ENCODE measurements at places on chromosomes 6 and 20.

DNA sequence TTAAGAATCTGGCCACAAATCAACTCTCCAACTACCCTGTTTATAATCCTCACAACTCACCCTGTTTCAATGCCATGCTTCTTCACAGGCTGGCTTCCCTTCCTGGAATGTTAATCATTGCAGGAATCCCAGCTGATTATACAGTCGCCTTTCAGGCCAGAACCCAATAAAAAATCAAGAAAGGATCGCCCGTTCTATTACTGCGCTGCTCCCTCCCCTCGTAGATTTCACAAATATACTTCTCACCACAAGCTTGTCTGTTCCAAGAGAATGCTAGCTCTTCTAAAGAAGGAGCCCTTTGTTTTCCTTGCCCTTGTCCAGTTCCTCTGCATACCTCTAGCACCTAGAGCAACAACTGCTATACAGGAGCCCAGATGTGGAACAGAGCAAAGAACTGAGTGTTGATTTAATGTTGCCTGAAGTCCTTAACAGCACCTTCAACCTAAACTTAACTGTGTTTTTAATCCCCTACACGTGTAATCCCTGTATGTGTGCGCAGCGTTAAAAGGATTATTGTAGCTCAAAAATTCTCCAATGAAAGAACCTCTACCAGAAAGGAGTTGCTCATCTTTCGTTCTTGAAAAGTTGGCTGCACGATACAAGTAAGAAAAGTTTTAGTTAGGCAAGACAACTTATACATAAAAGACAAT lies 988 bp downstream of the ECHDC1 start:
- no peak for DNase-seq

- no peak for DNase-seq
Measured at GRCh38 chr6:38016824-38017223, 197.3 kb downstream of the ZFAND3 start.

DNA sequence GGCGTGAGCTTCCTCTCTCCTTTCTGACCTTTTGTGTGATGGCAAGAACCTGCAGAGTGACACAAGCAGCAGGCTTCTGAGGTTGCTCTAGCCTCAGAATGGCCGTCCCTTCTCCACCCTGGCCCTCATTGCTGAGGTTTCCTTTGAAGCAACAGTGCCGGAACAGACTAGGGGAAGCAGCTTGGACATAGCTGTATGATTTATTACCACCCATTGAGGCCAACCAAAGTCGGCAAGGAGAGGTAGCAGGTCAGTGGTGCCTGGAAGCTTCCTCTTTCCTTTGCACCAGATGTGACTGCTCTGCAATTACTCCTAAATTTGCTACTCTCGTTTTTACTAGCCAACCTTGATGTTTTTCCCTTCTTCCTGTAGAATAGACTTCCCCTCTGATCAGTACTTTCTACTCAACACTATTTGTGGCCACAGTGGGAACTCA lies 31.4 kb downstream of the PTPN1 start:
- no peak for DNase-seq

DNA sequence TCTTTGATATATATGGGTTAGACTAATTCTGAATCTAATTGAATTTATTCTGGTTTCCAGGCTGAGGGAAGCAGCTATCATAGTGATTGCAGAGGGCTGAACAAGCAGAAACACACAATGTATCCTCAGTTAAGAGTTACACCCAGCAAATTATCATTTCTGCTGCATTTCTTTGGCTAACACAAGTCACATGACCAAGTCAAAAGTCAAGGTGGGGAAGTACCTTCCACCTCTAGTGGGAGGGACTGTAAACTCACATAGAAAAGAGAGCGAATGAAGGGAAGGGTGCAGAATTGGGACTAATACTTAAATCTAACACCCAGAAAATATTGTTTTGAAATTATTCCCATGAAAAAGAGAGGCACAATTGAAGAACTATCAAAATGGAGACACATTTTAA lies 719.7 kb upstream of the MMS22L start:
- no peak for DNase-seq

DNA sequence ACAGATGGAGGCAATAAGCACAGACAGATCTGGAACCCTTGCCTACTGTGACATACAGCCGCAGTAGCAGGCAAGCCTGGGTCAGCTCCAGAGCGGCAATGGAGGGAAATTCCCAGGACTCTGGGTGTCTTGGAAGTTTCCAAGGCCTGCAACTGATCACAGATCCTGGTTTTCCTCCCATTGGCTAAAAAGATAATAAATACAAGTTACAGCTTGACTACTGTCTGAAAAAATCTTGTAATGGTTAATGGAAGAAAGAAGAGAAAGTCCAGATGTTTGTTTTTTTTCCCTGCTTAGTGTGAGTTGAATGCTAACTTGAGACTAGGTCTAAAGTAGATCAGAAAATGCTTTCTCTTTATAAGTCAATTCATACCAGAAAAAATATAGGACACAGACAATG lies 307.6 kb downstream of the ALDH8A1 start:
- peak; percentile 41 for DNase-seq

- peak; percentile 96 for DNase-seq
Measured at GRCh38 chr6:169253337-169254238, at the start of gene THBS2. Gene THBS2, minus strand, starts transcription at chr6:169253846. Its CDS starts 3,062 bp downstream, at chr6:169250784.

DNA sequence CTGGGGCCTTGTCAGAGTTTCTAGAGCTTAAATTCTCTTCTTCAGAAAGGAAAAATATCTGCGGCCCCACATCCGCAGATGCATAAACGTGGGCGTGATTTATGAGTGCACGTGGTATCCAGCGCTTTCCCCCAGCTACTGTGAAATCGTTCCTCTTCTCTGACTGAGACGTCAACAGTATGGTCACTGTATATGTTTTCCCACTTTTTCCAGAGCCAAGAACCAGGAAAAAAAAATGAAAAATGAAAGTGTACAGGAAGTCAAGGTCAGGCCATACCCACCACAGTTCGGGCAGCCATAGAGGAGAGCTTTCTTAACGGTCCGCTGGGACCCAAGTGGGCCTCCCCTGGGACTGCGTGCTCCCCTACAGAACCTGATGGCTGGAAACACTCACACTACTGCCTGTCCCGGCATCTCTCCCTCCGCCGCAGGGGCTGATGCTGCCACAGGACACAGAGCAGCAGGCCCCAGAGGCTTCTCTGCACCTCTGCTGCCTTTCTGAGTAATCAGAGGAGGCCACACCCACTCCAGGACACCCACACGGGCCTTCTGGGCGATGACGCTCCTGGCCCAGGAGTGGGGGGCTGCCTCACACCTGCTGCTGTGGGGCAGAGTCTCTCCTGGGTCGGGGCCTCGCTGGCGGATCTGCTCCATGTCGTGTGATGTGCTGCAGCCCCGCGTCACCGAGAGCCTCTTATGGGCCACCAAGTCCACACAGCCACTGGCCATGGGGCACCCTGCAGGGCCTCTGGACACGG lies 16.4 kb upstream of the STX16 start:
- no peak for DNase-seq

GRCh38 chr6:107793191-107793590 lies 30.9 kb downstream of the SCML4 start:
- DNase-seq: no peak

- DNase-seq: no peak
Measured at GRCh38 chr6:124400261-124400999, 561.8 kb upstream of the RNF217 start.

DNA sequence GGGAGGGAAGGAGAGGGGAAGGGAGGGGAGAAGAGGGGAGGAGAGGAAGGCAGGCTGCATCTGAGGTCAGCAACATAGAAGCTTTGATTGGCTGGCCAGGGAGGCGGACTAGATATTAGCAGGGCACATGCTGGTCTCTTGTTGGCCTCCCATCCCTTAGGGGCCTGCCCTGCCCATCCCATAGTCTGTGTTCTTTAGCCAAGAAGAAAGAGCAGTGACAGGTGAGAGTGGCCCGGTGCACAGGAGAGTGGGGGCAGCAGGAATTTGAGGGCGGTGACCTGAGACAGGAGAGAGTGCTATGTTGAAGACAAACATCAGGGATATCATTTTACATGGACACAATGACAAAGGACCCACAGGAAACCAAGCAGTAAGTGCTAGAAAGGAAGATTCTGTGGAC lies 413.5 kb downstream of the SYNE1 start:
- no peak for DNase-seq

- no peak for DNase-seq
Measured at GRCh38 chr6:112027942-112028674, 25.8 kb upstream of the CCN6 start.

DNA sequence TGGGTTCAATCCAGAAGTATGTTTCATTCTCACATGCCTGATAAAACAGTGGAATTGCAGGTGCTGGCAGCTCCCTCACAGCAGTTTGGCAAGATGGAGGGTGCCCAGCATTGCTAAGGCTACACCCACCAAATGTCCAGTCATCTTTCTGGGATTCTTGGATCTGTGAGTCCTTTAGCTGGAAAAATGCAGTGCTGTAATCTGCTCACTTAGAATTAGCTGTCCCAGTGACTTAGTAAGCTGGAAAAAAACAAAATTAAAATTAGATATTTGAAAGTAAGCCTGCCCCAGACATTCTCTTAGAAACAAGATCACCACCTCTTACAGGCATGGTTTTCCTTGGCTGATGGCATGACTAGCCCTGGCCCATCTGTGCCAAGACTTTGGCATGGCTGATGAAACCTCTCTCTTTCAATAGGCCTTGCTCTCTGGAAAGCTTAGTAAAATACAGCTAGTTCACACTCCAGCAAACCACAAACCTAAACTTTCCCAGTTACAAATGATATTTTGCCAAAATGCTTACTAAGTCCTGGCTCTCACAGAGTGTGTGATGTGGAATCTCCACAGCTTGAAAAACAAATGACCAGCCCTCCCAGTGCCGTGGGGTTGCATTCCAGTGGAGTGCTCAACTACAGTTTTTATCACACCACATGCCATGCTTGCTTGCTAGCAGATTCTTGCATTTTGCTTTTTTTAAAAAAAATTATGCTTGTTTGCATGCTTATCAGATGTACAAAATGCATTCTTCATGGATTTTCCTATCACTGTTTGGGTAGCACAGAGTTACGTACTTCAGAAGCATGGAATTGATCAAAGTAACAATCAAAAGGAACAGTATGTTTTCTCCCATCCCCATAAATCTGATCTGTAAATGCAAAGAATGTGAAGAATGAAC lies 261.5 kb downstream of the EYA4 start:
- peak; percentile 84 for DNase-seq

DNA sequence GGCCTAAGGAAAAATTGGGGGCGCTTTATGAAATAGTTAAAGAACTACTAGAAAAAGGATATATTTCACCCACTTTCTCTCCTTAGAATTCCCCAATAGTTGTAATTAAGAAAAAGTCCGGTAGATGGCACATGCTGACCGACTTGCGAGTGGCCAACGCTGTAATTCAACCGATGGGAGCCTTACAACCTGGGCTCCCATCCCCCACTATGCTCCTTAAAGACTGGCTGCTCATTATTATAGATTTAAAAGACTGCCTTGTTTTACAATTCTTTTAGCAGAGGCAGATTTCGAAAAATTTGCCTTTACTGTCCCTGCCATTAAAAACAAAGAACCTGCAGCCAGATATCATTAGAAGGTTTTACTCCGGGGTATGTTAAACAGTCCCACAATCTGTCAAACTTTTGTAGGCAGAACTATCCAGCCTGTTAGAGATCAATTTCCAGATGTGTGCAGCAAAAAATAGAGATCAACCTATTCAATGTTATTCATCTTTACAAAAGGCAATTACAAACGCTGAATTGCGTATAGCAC lies 58.5 kb upstream of the PRSS16 start:
- peak; percentile 54 for DNase-seq

DNA sequence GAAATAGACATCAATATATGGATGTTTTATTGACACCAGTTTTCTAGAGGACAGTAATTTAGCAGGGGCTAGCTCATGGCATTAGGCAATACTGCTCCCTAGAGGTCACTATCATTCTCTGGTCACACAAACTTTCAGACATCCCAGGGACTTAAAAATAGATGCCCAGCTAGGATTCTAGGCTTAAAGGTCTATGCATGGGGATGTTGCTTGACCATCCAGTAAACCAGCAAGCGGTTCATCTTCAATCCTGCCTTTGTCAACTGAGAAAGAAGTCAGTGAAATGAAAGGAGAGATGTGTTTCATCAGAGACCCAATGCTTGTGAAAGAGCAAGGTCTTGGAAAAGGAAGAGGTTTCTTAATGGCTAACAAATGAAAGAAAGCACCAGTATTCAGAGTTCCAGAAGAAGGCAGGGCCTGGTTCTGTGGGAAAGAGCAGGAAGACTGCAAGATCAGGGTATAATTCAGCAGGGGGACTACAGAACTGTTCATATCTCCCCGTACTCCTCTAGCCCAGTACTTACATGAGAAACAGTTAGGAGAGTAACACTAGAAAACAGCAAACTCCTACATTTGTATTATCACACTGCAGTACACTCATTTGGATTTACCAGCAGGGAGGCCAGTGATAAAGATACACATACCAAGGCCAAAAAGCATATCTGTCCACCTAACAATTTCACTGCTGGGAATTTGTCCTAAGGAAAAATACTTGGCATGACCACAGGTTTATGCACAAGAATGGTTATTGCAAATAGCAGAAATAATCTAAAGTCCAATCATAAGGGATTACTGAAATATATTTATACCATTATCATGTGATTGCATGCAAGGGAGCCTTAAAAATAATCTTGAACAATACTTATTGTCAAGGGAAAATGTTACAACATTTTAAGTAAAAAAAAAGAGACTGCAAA lies 151.4 kb upstream of the LAMA2 start:
- DNase-seq: no peak

- no peak for DNase-seq
Measured at GRCh38 chr6:37838219-37838921, 18.8 kb downstream of the ZFAND3 start.

DNA sequence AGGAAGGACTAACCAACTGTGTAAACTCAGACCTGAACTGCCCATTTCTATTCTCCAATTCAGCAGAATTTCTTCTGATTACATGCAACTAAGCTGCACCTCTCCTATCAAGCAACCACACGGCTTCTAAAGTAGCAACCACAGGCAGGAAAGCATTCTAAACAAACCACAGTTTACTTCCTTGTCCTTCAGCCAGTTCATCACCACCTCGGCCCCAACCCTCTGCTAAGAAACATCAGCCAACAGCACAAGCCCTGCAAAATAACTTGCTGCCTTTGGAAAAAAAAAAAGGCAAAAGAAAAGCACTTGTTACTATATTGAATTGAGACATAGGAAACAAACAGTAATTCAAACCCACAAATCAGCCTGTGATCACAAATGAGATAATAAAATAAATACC lies 140.3 kb downstream of the NFATC2 start:
- DNase-seq: peak; percentile 44

DNA sequence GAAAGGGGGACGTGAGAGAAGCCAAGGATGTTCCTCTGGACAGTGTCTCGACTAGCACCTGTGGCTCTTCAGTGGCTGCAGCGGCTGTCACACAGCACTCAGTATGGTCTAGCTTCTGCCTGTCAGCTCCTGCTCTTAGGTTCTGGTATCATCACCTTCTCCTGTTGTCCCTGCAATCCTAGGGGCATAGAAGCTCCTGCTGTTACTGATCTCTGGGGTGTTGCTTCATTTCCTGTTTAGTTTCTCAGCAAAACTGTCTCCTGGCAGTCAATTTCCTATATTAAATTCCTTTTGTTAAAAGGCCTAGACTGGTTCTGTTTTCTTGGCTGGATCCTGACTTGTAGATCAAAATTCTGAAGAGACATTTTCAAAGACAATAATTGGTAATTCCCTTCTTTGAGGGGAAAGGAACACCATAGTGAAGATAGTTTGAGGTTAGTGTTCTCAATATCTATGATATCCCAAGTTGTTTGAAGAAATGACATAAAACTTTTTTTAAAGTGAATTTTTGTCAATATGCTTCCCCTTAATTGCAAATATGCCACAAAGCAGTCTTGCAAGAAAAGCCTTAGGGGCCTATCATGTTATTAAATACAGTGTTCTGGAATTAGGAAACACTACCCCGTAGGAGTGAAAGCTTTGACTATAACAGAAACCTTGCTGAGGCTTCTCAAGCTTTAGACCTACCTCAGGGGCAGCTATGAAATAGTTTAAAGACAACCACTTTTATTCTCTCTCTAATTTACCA lies 148.5 kb downstream of the KIF6 start:
- no peak for DNase-seq
